ENCODE measurements at places on chromosomes 2 and 18.

- no peak for DNase-seq
Observed at GRCh38 chr2:144249035-144249637, 270.8 kb downstream of the ZEB2 start.

DNA sequence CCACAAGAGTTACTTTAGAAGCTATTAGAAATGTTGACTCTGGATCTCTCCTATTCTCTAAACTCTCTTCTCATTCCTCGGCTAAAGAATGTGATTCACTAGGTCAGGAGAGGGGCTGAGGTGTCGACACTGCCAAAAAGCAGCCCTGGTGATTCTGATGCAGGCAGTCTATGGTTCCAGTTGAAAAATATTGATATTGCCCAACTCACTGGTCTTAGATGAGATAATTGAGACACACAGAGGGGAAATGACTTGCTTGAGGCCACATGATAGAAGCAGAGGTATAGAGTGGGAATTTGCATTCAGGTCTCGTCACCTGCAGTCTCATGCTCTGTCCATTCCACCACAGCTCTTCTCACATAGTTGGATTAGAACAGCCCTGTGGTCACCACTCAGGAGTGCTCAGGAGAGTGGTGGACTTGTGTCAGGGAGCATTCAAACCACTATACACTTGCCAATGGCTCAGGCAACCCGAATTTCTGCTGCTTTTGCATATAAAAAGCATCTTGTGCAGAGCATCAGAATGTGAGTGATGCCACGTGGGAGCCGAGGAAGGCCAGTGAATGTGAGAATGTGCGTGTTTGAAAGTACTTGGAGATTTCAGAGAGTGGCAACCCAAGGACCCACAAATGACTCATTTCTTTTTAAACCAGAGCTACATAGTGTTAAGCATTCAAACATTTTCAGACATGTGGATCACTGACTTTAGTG, 65.1 kb upstream of the CTLA4 start:
- DNase-seq: no peak

DNA sequence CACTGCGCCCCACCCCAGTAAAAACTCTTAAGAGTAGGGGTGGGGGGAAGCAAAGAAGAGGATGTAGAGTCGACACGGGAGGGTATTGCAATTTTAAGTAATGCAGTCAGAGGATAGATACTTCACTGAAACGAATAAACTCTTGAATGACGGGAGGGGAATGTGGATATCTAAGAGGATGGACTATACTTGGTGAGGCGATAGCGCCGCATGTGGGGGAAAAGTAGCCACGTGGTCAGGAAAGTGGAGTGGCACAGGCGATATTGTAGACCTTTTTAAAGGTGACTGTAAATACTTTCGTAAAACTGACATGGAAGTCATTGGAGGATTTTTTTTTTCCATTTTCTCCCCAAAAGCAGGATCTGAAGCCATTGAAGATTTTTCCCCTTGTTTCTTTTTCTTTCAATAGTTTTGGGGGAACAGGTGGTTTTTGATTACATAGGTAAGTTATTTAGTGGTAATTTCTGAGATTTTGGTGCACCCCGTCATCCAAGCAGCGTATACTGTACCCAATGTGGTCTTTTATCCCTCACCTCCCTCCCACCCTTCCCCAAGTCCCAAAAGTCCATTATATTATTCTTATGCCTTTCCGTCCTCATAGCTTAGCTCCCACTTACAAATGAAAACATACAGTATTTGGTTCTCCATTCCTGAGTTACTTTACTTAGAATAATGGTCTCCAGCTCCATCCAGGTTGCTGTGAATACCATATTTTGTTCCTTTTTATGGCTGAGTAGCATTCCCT, 13.8 kb downstream of the CLK1 start:
- no peak for DNase-seq

DNA sequence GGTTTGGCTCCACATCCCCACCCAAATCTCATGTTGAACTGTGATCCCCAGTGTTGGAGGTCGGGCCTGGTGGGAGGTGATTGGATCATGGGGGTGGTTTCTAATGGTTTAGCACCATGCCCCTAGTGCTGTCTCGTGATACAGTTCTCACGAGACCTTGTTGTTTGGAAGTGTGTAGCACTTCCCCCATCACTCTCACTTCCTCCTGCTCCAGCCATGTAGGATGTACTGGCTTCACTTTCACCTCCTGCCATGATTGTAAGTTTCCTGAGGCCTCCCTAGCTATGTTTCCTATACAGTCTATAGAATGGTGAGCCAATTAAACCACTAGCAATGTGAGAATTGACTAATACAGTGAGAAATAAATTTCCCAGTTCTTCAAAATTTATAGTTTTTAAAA, 325.9 kb downstream of the FSIP2 start:
- DNase-seq: no peak

DNA sequence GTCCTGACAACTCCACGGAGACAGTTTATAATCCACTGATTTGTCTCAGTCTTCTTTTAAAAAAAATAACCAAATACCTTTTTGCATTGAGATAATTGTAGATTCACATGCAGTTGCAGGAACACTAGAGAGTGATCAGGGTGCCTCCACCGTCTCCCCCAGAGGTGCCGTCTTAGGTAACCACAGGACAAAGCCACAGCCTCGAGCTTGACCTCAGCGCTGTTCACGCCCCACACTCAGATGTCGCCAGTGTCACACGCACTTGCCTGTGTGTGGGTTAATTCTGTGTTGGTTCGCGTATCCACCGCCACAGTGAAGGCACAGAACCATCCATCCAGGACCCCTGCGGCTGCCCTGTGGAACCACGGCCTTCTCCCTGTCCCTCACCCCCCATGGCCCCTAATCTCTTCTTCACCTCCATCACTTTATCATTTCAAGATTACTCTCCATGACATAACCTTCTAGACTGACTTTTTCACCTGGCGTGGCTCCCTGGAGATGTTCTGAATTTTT, 295.0 kb upstream of the HDAC4 start:
- no peak for DNase-seq

GRCh38 chr18:52341608-52342381, 1.8 kb downstream of the DCC start:
- no peak for DNase-seq

DNA sequence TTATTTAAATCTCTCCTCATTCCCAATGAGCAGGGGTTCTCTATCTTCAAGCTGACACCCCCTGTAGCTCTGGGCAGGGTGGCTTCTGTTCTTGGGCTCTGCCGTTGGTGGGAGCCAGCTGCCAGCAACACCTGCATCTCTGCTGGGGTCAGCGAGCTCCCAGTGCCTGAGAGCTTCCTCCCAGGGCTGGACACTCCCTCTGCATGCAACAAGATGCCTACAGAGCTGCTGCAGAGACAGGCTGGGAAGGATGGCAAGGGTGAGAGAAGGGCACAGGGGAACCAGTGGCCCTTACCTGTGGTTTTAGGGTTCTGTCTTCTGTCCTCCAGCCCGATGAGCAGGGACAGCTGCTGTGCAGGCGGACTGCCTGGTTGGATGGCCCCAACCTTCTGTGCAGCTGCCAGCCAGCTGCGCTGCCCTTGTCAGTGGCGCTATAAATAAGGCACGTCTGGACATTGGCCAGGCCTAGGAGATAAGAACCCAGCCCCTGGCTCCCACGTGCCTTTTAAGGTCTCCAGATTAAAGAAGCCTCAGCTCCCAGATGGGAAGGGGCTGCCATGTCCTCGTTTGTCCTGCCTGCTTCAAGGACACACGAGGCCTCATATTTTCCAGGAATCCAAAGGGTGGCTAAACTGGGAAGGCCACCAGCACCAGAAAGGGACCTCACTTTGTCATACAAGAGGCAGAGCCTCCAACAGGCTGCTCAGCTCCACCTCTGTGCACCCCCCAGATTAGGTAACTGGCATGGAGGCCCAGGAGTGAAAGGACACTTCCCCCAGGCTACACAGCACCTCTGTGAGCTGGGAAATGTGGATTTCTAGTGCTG, 39.5 kb upstream of the FHL2 start:
- no peak for DNase-seq

GRCh38 chr2:65357095-65357958, 75.1 kb downstream of the SPRED2 start:
- no peak for DNase-seq

Data from NCI-H2081 treated with DMSO at 0.1 percent for 48 hours (cell line).